ENCODE measurements at places on chromosomes 1 and 21.

DNA sequence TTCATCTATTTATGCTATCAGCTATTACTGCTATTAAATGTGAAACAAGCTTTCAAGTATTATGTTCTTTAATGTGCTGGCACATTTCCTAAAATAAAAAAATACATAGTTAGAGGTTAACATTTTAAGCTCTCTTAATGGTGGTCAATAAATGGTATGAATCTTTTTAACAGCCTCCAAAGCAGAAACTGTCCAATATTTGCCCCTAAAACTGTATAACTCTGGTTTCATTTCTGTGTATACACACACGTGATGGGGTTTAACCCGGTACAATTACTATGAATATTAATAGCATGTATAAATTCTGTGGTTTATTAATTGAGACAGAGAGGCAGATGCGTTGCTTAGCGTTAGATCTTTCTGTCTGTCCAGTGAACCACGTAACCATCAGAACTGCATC is 2.2 kb downstream of the ESRRG start:
- H3K36me3 ChIP-seq: no peaks in the 10 kb centered on the region
- H3K4me3 ChIP-seq: no peak overlapping the region
- H3K27me3 ChIP-seq: peaks cover 12% of the 10 kb centered on the region

- peaks cover 37% of the 10 kb centered on the region for H3K4me1 ChIP-seq
- H3K27me3 ChIP-seq: no peaks in the 10 kb centered on the region
- H3K36me3 ChIP-seq: peaks cover 25% of the 10 kb centered on the region
- H3K27ac ChIP-seq: peak overlapping the region; percentile 96
- H3K4me3 ChIP-seq: peak overlapping the region; percentile 91
- DNase-seq: peak; percentile 64
Observed at GRCh38 chr1:92960395-92961130, 699 bp downstream of the DIPK1A start.

DNA sequence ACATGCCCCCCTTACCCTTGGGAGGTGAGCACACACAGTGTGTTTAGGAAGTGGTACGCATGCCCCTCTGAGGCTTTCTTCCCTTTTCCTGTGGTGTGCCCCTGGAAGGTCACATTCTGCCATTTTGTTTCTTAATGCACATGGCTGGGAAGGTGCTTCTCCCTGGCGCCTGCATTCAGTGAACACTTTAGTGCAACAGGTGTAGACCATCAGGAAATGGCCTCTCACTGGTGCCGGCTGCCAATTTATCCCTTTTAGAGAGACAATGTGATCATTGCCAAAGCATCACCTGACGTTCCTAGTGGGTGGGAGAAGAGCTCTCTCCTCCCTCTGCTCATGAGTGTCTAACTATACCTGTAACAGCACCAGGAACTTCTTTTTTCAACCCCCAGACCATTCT is 51.8 kb upstream of the PDE9A start:
- H3K4me3 ChIP-seq: no peak overlapping the region
- no peaks in the 10 kb centered on the region for H3K4me1 ChIP-seq
- H3K27me3 ChIP-seq: peaks cover 17% of the 10 kb centered on the region
- no peak for DNase-seq
- no peaks in the 10 kb centered on the region for H3K36me3 ChIP-seq

GRCh38 chr1:16903054-16903453 is 7.3 kb downstream of the RNU1-2 start:
- peaks cover 25% of the 10 kb centered on the region for H3K4me1 ChIP-seq
- no peaks in the 10 kb centered on the region for H3K36me3 ChIP-seq

- peaks cover 17% of the 10 kb centered on the region for H3K27me3 ChIP-seq
- no peaks in the 10 kb centered on the region for H3K36me3 ChIP-seq
- no peak for DNase-seq
- no peak overlapping the region for H3K27ac ChIP-seq
- H3K4me3 ChIP-seq: no peak overlapping the region
Observed at GRCh38 chr21:45069085-45069484, 5.3 kb upstream of the ADARB1 start.

- H3K36me3 ChIP-seq: no peaks in the 10 kb centered on the region
- peaks cover 3% of the 10 kb centered on the region for H3K27me3 ChIP-seq
- no peak overlapping the region for H3K4me3 ChIP-seq
- no peak for DNase-seq
Observed at GRCh38 chr1:5645135-5645399, 347.2 kb downstream of the NPHP4 start.

- no peaks in the 10 kb centered on the region for H3K27me3 ChIP-seq
- H3K4me3 ChIP-seq: no peak overlapping the region
- H3K27ac ChIP-seq: no peak overlapping the region
- no peaks in the 10 kb centered on the region for H3K36me3 ChIP-seq
- H3K4me1 ChIP-seq: no peaks in the 10 kb centered on the region
Observed at GRCh38 chr1:84348759-84349158, 47.3 kb downstream of the SAMD13 start.

- no peaks in the 10 kb centered on the region for H3K27me3 ChIP-seq
- H3K4me3 ChIP-seq: peak overlapping the region; percentile 87
- peaks cover 11% of the 10 kb centered on the region for H3K4me1 ChIP-seq
- peak; percentile 13 for DNase-seq
Observed at GRCh38 chr1:1510912-1511532, 940 bp upstream of the ATAD3A start.

GRCh38 chr1:102872526-102872925 is 235.8 kb downstream of the COL11A1 start:
- DNase-seq: no peak
- H3K36me3 ChIP-seq: no peaks in the 10 kb centered on the region
- H3K4me1 ChIP-seq: no peaks in the 10 kb centered on the region
- H3K4me3 ChIP-seq: no peak overlapping the region

- H3K4me3 ChIP-seq: no peak overlapping the region
- H3K27ac ChIP-seq: no peak overlapping the region
- no peak for DNase-seq
- no peaks in the 10 kb centered on the region for H3K36me3 ChIP-seq
- no peaks in the 10 kb centered on the region for H3K27me3 ChIP-seq
Observed at GRCh38 chr1:45403298-45403697, 63.1 kb upstream of the MUTYH start.

DNA sequence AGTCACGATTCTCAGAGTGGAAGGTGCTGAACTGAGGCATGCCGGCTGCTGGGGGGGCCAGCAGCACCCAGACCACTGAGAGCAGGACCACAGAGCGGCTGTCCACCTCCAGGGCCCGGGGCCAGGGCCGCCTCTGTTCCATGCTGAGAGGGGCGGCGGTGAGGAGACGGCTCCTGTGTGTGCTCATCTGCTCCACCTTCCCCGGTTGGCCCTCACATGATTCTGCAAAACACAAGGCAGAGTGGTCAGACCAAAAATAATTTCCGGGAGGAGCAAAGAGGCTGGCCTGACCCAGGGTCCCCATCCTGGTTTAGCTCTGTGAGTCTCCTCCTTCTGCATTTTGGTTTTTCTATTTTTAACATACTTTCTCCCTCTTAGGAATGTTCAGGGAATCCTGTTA is 26.4 kb downstream of the PLXNA2 start:
- H3K27ac ChIP-seq: no peak overlapping the region
- H3K4me1 ChIP-seq: no peaks in the 10 kb centered on the region
- H3K27me3 ChIP-seq: peaks cover 24% of the 10 kb centered on the region
- H3K4me3 ChIP-seq: no peak overlapping the region

- H3K4me3 ChIP-seq: no peak overlapping the region
- peaks cover 15% of the 10 kb centered on the region for H3K27me3 ChIP-seq
- H3K36me3 ChIP-seq: no peaks in the 10 kb centered on the region
- DNase-seq: no peak
- no peak overlapping the region for H3K27ac ChIP-seq
Observed at GRCh38 chr1:24155011-24155782, 12.3 kb upstream of the IL22RA1 start.

DNA sequence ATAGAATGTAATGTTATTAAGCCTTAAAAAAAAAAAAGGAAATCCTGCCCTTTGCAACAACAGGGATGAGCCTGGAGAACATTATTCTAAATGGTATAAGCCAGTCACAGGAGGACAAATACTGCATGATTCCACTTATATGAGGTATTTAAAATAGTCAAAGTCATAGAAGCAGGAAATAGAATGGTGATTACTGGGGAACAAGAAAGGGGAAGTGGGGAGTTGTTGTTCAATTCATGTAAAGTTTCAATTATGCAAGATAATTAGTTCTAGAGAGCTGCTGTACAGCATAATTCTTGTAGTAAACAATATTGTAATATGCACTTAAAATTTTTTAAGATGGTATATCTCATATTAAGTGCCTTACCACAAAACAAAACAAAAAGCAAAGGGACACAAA is 13.2 kb downstream of the FCER1A start:
- H3K27me3 ChIP-seq: no peaks in the 10 kb centered on the region
- H3K36me3 ChIP-seq: no peaks in the 10 kb centered on the region
- no peak overlapping the region for H3K27ac ChIP-seq
- DNase-seq: no peak

GRCh38 chr1:248611883-248612414 is 14.4 kb upstream of the OR2T10 start:
- peaks cover 31% of the 10 kb centered on the region for H3K4me1 ChIP-seq
- H3K27me3 ChIP-seq: no peaks in the 10 kb centered on the region
- H3K4me3 ChIP-seq: no peak overlapping the region
